Gastrocnemius medialis (tissue), 4 donors: ENCODE measurements at places on chromosomes 7 and 10.

DNA sequence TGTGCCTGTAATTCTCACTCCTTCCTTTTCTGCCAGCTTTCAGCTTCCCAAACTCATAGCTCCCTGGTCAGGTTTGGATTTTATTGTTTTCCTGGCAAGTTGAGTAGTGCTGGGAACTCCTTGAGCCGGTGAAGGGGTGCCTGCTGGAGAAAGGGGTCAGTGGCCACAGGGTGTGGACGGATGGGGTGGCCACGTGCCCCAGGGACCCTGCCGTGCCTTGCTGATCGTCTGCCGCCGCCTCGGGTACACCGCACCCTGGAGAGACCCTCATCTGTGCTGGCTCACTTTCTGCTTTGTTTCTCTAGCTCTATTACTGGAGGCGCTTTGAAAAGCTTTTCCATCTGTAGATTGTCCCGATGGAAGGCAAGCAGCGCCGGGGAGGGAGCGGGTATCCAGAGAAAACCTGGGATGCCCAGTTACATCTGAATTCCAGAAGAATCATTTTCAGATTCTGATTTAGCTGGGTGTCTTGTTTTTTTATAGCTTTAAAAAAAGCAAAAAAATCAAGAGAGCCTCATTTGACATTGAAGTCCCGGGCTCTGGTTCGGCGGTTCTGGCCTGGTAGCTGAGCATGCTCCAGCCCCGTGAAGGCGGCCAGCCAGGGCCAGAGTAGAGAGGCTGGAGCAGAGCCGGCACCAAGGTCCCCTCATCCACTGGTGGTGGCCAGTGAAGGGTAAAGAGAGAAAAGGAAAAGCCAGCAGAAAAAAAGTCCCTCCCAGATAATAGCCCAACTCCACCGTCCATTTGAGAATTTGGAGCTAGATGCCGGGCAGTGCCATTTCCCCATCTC is 510.9 kb upstream of the FOXK1 start:
- DNase-seq = no peak

GRCh38 chr10:57222603-57223002 is 861.5 kb upstream of the ZWINT start:
- no peak for DNase-seq

- no peak for DNase-seq
Measured at GRCh38 chr10:1280466-1281404, 224.6 kb downstream of the WDR37 start.

DNA sequence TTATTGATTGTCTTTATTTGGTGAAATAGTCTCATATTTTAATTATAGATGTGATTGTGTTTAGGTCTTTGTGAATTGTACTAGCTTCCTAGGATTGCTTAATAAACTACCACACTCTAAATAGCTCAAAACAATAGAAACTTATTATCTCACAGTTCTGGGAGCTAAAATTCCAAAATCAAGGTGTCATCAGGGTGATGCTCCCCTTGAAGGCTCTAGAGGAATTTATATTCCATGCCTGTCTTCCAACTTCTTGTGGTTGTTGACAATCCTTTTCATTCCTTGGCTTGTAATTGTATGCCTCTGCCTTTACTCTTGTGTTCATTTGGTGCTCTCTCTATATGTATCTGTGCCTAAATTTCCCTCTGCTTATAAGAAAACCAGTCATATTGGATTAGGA is 155.3 kb upstream of the AKR1E2 start:
- DNase-seq = no peak

DNA sequence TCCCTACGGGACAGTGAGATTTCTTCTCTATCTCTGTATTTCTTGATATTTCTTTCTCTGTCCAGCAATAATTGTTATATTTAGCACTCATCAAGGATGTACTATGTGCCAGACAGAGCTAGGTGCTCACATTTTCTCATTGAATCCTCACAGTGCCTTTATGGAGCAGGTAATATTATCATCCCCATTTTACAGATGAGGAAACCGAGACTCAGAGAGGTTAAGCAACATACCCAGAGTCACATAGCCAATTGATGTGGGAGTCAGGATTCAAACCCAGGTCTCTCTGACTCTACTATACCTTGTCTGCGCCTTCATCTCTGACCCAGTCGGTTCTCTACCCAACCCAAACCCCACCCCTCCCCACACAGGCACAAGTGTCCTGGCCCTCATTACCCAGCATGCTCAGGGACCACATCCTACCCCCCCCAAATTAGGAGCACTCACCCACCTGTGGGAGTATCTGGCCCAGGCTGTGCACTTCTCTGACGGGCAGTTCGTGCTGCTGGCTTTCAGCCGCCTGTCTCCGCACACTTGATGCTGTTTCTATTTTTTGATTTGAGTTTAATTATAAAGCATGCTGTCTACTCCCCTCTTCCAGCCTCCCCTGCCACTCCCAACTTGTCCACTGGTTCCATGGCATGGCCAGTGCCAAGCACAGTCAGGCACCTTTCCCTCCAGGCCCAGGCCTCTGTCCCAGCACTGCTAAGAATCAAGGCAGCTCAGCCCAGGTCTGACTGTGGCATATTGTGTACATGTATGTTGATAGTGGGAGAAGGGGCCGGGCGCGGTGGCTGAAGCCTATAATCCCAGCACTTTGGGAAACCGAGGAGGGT is 9.8 kb upstream of the SAMD8 start:
- DNase-seq = peak; percentile 64
